Stimulated activated CD8-positive, alpha-beta memory T cell treated with anti-CD3 and anti-CD28 coated beads, Interleukin-2, amount 100 ng/mL, for 48 hours (primary cell): ENCODE measurements at places on chromosomes 6 and 20.

DNA sequence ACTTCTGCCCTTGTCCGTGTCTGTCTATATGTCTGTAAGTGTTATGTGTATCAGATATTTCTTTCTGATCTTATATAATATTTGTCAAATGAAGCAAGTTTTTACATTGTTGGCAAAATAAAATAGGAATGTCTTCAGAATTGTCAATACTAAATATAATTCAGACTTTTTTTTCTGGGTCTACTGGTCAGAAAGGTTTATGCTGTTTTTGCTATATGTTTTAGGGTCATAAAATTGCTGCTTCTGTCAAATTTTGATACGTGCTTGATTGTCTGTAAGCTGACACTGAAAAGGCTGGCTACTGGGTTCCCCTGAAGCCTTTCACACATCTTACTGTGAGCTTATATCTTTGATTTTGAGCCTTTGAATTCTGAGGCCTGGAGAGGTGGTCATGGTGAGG lies 20.1 kb downstream of the LGSN start:
- DNase-seq, result no peak

- no peak for DNase-seq
These were observed 392.0 kb downstream of the SYNE1 start for GRCh38 chr6:152244998-152245630.

DNA sequence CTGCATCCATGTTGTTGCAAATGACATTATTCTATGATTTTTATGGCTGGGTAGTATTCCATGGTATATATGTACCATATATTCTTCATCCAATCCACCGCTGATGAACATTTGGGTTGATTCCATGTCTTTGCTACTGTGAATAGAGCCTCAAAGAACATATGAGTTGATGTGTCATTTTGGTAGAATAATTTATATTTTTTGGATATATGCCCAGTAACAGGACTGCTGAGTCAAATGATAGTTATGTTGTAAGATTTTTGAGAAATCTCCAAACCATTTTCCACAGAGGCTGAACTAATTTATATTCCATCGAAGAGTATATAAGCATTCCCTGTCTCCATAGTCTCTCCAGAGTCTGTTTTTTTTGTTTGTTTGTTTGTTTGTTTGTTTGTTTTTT lies 1373.5 kb downstream of the GRIK2 start:
- DNase-seq, result no peak

DNA sequence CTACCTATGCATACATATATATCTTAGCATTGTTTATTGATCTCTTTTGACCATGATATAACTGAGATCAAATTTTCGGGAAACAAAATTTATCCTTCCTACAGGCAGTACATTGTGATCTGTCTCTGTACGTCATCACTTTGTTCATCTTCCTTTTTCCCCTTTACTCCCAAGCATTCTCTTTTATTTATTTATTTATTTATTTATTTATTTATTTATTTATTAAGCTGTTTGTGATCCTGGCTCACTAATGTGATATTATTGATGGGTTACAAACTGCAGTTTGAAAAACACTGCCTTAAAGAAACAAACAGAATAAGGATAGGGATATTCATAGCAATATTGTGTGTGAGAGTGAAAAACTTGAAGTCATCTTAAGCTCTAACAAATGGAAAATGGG lies 51.2 kb downstream of the MACROD2 start:
- no peak for DNase-seq

GRCh38 chr6:43359381-43359780 lies 10.1 kb downstream of the ZNF318 start:
- DNase-seq, result no peak

DNA sequence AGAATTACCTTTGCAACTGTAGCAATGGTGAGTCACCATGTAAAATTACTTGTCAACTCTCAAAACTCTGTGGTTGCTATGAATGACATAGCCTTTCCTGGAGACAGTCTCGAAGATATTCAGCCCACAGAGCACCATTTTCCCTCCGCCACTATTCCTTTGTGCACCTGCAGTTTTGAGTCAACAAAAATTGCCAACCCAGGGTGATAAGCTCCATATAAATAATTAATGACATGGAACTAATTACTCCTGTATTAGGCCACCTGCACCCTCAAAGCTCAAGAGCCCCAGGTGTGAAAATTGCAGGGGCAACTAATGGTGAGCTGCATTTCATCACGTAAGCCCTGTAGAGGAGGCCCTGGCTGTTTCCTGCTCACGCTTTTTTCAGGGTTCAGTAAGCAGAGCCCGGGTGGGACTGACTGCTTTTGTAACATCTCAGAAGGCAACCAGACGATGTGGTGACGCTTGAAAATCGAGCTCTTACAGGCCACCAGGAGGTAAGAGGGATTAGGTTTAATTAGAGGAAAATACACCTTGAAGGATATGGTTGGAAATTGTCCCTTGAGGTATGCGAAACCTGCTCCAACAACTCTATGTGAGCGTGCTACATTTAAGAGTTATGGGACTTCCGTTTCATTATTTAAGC lies 70.8 kb downstream of the BMP2 start:
- no peak for DNase-seq

DNA sequence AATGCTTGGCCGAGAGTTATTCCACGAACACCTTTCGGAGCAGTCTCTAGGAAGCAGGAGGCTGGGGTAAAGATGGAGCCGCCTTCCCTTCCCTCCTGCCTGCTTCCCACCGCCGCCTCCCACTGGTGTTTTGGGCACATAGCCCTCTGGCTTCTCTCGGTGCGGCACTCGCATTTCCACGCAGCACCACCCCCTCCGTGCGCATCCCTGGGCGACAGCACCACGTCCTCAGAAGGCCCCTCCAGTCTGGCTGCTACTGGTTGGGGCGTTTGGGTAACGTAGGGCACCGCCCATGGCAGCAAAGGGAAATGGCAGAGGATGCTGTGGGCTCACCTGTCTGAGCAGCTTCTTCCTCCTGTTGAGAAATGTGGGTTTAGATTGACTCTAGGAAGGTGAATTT lies 2.4 kb downstream of the COL20A1 start:
- no peak for DNase-seq

GRCh38 chr20:3377644-3378043 lies 29.8 kb downstream of the DNAAF9 start:
- DNase-seq, result no peak

GRCh38 chr20:57004951-57005933 lies 261.2 kb downstream of the BMP7 start:
- DNase-seq, result no peak

GRCh38 chr6:95923518-95923917 lies 92.3 kb upstream of the FUT9 start:
- no peak for DNase-seq

- DNase-seq, result peak; percentile 24
These were observed 709 bp downstream of the PPP1R16B start for GRCh38 chr20:38805958-38806854.

DNA sequence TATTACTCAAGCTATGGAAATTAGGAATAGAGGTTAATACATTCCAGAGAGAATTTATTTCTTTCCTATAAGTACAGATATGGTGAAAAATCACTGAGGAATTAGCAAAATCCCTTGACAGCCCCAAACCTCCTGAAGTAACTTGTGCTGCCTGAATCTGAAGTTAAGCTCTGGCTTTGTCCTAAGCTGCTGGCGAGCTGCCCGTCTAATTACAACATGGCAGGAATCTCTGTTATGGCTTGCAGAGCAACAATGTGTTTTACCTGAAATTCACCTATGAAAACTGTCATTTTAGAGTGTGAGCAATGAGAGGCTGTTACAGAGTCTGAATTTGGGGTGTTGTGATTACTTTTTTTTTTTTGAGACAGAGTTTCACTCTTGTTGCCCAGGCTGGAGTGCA lies 22.5 kb upstream of the IYD start:
- no peak for DNase-seq

- no peak for DNase-seq
These were observed 757.1 kb downstream of the DHX35 start for GRCh38 chr20:39719293-39719692.

GRCh38 chr6:17423026-17423425 lies 29.6 kb downstream of the CAP2 start:
- no peak for DNase-seq
